ENCODE measurements at places on chromosomes 1 and 21.

DNA sequence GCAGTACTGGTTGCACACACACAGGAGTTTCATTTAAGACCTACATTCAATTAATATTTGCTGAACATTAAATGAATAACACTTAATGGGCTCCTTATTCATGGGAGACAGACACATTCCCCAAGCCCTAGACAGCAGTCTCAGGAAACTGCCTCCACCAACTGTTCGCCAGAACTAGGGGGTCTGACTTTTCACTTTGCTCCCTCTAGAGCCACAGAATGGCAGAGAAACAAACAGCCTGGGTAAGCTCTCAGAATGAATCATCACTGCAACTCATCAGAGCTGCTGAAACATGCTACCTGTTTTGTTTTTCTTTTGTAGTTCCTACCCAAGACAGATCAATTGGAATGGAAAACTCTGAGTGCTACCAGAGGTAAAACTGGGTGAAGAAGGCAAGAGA is 31.7 kb downstream of the ELK4 start:
- DNase-seq = no peak

GRCh38 chr1:226798427-226799411 is 59.6 kb upstream of the ITPKB start:
- DNase-seq = peak; percentile 23

DNA sequence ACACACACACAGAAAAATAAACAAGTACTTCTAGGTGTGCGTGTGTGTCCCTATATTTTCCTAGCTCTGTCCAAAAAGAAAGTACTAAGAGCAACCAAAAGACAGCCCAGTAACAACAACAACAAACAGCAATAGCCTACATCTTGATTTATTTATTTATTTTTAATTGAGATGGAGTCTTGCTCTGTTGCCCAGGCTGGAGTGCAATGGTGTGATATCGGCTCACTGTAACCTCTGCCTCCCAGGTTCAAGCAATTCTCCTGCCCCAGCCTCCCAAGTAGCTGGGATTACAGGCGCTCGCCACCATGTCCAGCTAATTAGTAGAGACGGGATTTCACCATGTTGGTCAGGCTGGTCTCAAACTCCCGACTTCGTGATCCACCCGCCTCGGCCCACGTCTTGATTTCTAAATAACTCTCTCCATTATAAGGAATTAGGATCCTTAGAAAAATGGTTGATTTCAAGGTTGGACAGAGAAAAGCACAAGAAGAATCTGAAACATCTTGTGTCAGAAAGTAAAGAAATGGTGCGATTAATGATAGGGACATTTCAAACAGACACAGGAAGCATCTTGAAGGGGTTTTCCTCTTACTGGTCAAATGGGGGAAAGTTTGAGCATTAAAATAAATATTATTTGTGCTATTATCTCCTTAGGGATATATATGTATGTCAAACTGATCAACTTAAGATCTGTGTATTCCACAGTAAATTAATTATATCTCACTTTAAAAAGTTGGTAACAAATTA is 59.4 kb downstream of the ARID4B start:
- DNase-seq = no peak

DNA sequence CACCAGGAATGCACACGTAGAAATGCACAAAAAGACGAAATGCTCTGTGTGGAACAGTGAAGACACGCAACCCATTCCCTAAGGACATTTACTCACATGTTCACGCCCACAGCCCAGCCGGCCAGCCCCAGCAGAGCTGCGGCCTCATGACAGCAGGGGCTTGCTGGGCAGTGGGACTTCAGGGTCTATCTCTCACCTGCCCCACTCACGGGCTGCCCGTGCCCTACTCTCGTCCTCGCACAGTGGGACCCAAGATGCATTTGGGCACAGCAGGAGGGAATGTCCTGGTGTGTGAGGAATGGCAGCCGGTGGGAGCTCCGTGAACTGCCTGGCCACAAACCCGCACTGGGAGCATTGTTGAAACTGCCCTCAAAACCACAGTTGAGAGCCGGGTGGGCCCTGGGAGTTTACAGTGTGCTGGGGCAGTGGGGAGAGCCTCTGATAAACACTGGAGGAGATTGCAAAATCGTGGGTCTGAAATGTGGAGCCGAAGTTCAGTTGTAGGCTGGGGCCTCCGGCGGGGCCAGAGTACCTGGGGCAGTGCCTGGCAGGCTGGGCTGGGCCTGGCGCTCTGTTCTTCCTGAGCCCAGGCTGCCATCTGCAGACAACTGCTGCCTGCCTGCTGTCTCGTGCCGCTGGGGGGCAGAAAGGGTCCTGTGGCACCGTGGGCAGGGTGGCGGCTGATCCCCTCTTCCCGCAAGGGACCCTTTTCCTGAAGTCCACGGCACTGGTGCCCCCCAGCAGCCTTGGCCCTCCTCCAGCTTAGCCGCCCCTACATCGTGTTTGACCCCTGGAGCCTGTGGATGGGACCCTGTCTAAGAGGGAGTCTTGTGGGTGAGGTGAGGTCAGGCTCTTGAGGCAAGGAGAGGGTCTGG is 20.7 kb upstream of the POFUT2 start:
- no peak for DNase-seq

DNA sequence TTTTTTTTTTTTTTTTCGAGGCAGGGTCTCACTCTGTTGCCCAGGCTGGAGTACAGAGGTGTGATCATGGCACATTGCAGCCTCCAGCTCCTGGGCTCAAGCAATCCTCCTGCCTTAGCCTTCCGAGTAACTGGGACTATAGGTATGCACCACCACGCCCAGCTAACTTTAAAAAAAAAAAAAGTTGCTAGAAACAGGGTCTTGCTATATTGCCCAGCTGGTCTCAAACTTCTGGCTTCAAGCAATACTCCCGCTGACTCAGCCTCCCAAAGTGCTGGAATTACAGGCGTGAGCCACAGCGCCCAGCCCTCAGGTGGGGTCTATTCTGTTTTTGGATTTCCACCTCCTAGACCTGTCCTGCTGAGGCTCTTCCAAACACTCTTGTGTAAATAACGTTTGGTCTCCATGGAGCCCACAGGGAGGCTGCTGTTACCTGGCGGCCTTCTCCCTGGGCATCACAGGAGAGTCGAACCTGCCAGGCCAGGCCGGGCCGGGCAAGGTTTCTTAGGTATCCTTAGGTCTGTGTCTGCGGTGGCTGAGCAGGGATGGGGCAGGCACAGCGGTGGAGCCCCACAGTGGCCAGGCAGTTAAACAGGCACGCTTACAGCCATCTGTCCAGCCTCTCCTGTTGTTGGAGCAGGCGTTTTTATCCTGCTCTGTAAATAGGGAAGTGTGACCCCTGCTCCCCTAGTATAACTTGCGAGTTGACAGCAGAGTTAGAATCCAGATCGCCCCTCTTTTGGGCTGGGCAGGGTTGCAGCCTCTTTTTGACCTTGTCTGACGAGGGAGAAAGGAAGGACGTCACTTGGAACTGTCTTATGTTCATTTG is 18.8 kb downstream of the PLEKHM2 start:
- no peak for DNase-seq

DNA sequence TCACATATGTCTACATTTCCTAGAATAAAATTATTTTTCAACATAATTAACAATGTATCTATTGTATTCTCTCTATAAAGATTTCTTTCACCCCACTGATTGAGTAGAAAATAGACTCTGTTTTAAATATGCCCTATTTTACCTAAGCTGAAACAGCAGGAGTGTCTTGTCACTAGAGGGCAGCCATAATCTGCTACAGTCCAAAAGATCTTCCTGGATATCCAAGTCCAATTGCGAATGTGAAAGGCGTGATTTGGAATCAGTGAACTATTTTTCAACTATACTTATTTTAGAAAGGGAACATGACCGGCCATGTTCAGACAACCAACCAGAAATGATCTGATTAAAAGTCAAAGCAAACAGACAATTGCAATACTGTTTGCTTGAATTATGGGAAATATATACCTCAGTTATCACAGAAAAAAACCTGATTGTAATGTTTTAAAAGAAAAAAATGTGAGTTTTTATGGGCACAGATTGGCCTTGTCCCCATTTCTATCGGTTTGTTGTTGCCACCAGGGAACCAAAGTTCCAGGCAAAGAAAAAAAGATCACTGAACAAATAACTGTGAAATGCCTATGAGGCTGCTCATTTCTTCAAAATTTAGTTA is 1211.0 kb upstream of the ADGRL4 start:
- DNase-seq = no peak

DNA sequence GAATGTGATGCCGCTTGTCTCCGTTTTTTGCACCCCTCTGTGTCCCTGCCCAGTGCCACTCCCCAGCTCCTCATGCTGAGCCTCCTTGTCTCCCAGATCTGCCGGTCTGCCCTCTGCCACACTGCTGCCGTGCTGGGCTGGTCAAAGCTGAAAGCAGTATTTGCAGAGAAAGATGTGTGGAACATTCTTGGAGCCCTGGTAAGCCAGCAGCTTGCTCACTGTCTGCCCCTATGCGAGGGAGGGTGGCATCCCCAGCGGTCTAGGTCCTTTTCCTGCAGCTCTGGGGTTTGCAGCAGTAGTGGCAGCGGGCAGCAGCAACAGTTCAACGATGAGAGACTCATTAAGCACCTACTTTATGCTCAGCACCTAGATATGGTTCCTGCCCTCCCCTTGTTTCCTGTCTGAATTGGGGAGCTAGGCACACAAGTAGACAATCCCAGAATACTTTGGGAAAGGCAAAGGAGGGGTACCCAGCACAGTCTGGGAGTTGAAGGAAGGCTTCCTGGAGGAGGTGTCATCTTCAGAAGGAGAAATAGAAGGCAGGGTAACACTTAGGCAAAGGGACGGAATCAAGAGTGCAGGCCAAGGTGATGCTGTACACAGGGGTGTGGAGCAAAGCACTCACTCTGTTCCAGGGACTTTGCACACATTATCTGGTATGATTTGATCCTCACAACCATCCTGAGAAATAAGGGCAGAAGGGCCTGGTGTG is 63.1 kb downstream of the KIF21B start:
- DNase-seq = no peak

DNA sequence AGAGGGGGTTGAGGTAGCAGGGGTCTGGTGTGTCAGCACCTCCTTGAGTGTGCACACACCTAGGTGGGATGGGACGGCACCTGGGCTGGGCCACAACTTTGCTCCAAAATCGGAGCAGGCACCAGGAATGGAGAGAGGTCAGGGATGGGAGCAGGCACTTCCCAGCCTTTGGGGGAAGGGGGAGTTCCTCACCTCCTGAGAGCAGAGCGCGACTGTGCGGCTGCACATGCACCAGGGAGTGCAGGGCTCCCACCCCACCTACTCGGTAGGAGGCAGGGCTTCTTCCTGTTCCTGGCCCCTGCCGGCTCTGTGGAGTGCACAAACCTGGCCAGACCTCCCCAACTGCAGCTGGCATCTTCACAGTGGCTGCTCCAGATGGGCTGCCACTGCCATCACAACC is 399.3 kb downstream of the NCAM2 start:
- DNase-seq = no peak

DNA sequence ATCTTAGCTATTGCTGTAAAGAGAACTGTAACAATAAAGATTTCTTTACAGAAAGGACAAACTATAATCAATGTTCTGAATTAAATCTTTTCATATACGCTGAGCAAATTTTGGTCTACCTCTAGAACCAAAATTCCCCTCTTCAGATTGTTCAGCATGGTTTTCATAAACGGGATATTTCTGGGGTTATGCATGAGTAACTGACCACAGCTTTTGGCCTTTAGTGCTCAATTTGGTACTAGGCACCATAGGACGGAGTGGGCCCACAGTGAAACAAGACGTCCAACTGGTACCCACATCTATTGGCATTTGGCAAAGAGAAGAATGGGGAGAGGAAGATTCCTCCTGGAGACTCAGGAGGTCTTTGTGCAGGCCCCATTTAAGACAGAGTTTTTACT is 184.5 kb downstream of the TGFBR3 start:
- DNase-seq = no peak

GRCh38 chr1:168879896-168880734 is 151.1 kb upstream of the DPT start:
- DNase-seq = no peak

Measured in stimulated activated CD8-positive, alpha-beta memory T cell treated with anti-CD3 and anti-CD28 coated beads, Interleukin-2, amount 100 ng/mL, for 1 hour (primary cell).